ENCODE measurements at places on chromosomes 16 and 17. TPM values are rescaled to one million over a fixed set of nuclear protein-coding genes. Genes with fewer than 3 reads are reported as not detected.

- DNase-seq = no peak
These were observed 143.9 kb upstream of the HS3ST2 start for GRCh38 chr16:22670044-22670536.

- DNase-seq = no peak
These were observed 341.0 kb downstream of the SEC14L1 start for GRCh38 chr17:77481476-77482374.

- no peak for DNase-seq
These were observed 161.5 kb downstream of the FTO start for GRCh38 chr16:53865494-53865863.

DNA sequence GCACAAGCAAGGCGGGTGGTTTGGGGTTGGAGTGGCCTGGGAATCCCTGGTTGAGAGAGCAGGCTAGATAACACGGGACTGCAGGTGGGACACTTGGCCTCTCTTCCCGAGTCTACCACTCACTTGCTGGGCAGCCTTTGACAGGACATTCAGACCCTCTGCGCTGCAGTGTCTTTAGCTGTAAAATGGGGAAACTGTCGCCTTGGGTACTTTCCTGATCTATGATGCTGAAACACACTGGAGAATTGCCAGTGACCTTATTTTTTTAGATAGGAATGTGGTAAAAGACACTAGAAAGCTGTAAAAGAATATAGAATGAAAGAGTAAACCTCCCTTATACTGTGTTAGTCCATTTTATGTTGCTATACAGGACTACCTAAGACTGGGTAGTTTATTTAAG is 30.5 kb downstream of the KSR1 start:
- no peak for DNase-seq

DNA sequence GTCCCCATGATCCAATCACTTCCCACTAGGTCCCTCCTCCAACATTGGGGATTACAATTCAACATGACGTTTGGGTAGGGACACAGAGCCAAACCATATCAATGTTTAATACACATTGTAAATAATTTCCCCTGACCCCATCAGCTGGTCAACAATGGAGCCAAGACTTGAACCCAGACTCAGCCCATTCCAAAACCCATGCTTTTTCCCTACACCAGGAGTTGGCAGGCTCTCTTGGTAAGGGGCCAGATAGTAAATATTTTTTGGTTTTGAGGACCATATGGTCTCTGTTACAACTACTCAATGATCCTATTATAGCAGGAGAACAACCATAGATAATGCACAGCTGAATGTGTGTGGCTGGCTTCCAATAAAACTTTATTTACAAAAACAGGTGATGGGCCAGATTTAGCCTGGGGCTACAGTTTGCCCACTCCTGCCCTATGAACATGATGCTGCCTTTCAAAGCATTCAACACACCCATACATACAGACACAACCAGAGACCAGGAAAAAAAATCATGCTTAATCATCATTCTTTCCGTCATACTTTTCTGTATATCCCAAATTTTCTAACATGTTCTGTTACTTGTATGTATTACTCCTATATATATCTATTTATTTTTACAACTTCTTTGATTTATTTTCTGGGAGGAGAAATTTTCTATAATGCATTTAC is 22.1 kb upstream of the MSI2 start:
- DNase-seq = no peak

- no peak for DNase-seq
These were observed 3.2 kb downstream of the PAM16 start for GRCh38 chr16:4347765-4348509.

The MFSD6L gene
- polyA plus RNA-seq = 3.3 TPM

DNA sequence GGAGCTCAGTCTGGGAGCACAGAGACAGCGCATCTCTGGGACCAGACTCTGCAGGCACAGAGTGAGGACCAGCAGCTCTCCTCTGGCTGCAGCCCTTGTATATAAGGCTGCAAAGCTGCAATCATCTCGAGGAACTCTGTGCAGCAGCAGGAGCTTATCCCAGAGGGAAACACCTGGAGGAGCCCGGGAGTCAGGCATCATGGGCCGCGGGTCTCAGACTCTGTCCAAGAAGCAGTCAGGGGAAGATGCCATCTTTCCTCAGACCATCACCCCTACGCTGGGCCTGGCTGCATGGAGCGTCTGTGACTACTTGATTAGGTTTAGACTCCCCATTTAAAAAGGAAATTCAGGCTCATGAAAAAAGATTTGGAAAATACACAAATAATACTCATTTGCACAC is 122.0 kb downstream of the IRF8 start:
- no peak for DNase-seq

DNA sequence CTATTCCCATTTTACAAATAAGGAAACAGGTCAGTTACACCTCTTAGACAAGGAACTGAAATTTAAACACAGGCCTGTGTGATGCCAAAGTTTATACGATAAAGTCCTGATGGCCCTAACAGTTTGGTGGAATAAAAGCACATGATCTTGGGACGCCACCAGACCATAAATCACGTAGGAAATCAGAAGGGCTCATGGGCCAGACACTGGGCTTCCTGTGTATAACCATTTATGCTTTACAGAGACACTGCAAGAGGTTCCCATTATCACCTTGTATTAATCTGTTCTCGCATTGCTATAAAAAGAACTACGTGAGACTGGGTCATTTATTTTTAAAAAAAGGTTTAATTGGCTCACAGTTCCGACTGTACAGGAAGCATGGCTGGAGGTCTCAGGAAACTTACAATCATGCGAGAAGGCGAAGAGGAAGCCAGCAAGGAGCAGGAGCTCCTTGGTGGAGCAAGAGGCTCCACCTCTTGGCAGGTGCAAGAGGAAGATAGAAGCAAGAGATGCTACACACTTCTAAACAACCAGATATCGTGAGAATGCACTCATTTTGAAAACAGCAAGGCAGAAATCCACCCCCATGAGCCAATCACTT is 124.0 kb upstream of the MON1B start:
- DNase-seq = no peak

GRCh38 chr17:67044940-67045339 is 586 bp downstream of the CACNG1 start:
- no peak for DNase-seq

DNA sequence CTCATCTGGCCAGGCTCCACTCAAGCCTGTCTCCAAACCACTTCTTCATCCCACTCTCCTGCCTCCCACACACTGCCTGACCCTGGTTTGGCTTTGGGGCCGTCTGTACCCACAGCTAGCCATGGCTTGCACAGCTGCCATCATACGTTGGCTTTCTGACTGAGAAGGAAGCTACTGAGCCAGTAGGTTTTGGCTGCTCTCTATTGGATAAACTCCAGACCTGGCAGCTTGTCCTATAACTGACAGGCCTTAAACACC is 3.9 kb downstream of the MIF4GD start:
- no peak for DNase-seq

DNA sequence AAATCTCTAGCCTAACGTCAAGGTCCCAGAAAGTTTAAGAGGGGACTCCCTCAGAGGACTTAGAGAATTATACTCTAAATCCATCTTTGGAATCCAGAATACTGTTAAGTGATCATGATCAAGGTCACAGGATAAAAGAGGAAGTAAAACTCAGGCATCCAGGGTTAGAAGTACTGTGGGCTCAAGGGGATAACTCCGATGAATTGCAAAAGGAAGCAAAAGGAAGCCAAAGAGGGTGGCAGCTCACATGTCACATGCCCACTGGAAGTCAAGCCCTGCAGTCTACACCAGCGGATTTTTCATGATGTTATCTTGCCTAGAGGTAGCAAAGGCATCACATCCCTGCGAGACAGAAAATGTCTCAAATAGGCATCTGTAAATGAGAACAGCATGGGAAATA is 3.8 kb downstream of the ZNF821 start:
- DNase-seq = no peak

GRCh38 chr16:24775455-24775854 is 46.0 kb downstream of the TNRC6A start:
- no peak for DNase-seq

Measured in renal cortex interstitium (tissue), 15 donors.